ENCODE measurements at places on chromosomes 12 and 14. TPM values are rescaled to one million over a fixed set of nuclear protein-coding genes. Genes with fewer than 3 reads are reported as not detected.
A peak's percentile ranks its signal among the peaks of the same experiment; 100 is the strongest.

DNA sequence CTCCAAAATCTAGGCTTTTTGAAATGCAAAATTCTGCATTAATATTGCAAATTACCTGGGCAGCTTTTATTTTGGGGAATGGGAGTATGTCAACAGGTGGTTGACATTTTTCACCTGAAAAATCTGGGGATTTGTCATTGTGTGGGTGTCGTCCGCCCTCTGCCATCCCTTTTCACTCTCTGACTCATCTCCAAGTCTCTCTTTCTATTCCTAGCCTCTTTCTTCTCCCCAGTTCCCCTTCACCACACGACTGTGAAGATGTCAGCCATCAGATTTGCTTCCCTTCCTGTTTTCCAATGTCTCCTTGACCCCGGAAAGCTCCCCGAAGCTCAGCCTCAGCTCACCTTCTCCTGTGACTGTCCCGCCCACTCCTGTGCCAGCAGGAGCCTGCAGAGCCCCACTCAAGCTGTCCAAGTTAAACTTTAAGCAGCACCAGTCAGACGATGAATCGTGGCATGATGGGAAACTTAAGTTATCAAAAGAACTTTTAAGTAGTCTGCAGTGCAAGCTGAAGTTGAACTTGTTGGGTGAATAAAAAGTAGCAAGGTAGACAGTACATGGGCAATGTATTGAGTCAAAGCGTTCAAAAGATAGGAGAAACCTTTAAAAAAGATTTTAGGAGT, 590.2 kb downstream of the VRK1 start:
- DNase-seq: no peak

Gene LMNTD1
- not detected for total RNA-seq

Gene USP15
- total RNA-seq: 67.3 TPM

GRCh38 chr14:74475678-74476077, 17.4 kb downstream of the NPC2 start:
- peak; percentile 76 for DNase-seq

Gene C12orf50
- total RNA-seq: not detected

- no peak for DNase-seq
These were observed 19.2 kb downstream of the PACS2 start for GRCh38 chr14:105333613-105334364.

DNA sequence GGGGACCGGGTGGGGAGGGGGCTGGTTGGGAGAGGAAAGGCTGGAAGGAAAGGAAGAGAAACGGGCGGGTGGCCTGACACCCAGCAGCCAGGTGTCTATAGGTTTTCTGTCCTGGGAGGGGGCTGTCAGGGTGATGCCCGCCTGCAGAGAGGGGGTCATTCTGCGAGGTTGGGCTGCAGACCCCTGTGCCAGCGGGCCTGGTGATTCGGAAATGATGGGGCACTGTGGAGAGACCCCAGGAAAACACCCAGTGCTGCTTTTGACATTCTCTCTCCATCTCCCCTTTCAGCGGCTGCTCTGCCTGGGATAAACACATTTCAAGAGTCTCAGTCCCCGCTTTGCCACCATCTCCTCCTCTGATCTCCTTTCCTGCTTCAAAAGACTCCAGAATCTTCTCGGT, 168.5 kb upstream of the RTL1 start:
- DNase-seq: no peak

Gene KLHDC1
- total RNA-seq: 12.8 TPM

DNA sequence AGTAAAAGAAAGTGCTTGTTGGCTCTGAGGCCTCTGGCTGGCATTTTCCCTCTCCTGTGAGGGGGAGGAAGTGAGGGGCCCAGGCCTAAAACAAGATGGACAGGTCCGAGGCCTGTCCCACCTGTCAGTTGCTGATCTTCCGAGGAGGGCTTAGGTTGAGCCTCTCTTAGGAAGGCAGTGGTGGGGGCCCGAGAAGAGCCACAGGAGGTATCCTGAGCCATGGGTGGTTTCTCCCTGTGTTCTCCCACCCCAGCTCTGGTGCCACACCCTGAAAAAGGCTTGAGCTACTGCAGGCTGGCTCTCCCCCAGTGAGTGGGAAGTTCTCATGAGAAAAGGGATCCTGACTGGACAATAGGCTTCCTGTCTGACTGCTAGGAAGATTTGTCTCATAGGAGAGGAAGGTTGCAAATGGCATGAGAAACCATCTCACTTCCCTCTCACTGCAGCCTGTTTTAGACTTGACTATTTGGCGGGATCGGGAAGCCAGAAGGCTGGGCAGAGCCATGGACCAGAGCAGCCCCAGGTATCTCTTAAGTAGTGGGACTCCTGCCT, 72.1 kb upstream of the SRSF5 start:
- peak; percentile 46 for DNase-seq

- no peak for DNase-seq
These were observed 10.0 kb downstream of the HIP1R start for GRCh38 chr12:122845041-122845864.

Gene TRAFD1
- total RNA-seq: 158 TPM

DNA sequence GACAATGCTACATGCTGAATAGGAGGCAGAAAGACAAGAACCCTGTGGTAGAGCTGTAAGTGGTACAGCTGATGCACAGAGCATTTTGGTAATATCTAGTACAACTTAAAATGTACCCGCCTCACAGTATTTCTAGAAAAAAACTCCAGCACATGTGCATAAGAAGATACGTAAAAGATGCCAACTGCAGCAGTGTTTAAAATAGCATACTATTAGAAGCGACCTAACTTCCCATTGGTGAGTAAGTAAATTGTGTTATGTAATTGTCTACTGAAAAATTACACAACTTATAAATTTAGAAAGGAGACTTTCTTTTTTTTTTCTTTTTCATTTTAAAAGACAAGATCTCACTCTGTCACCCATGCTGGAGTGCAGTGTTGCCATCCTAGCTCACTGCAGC, 114.3 kb upstream of the CAND1 start:
- DNase-seq: no peak

DNA sequence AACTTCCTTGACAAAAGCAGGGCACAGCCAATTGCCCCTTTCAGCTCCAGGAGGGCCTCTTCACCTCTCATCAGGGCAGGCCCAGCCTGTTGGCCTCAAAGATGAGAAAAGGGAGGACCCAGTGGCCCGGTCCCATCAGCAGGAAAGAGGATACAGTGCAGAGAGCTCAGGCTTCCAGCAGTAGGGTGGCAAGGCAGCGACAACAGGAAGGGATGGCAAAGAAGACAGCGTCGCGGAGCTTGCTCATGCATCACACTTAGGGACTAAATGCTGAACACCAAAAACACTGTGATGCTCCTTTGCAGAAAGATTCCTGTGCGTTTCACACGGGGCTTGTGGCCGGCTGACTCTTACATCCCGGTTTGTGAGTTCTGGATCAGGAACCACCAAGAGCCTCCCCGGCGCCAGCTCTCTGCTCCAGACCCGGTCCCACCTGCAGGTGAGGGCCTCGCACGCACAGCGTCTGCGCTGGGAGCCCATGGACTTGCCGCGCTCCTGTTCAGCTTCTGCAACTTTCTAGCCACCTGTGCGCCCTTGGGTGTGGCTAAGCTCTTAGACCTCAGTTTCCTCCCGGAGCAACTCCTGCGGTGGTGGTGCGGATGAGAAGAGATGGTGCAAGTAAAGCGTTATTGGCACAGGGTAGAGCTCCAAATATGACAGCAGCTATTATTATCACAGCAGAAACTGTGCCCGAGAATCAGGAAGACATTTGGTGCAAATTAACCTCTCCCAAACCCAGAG, 15.3 kb upstream of the BCL7A start:
- DNase-seq: no peak

Gene RFLNA
- total RNA-seq: 1.1 TPM

DNA sequence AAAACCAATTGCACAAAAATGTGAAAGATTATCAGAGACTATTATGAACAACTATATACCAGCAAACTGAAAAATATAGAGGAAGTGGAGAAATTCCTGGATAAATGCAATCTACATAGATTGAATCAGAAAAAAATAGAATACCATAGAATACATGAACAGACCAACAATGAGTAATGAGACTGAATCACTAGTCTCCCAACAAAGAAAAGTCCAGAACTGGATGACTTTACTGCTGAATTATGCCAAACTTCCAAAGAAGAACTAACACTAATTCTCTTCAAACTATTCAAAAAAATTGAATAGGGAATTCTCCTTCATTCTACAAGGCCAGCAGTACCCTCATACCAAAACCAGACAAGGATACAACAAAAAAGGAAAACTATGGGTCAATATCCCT, 60.6 kb downstream of the GUCY2C start:
- peak; percentile 24 for DNase-seq

DNA sequence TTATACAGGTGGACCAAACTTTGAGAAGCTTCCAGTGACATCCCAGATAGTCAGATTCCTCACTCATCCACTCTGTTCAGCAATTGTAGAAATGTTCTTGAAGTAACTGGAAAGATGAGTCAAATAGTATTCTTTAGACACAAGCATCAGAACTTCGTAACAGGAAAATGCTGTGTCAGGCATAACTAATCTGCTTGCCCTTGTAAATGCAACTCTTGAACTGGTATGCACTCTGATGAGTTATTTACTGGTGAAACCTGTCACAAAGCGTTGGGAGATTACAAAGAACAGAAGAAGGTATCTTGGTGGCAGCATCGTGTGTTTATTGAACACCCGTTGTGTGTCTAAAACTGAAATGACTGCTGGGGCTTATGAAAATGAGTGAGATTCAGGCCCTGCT, 10.8 kb upstream of the DUSP6 start:
- DNase-seq: no peak

Measured in fibroblast of the aortic adventitia (primary cell).